Left kidney (tissue), 8 donors: ENCODE measurements at places on chromosomes 11 and 22.

DNA sequence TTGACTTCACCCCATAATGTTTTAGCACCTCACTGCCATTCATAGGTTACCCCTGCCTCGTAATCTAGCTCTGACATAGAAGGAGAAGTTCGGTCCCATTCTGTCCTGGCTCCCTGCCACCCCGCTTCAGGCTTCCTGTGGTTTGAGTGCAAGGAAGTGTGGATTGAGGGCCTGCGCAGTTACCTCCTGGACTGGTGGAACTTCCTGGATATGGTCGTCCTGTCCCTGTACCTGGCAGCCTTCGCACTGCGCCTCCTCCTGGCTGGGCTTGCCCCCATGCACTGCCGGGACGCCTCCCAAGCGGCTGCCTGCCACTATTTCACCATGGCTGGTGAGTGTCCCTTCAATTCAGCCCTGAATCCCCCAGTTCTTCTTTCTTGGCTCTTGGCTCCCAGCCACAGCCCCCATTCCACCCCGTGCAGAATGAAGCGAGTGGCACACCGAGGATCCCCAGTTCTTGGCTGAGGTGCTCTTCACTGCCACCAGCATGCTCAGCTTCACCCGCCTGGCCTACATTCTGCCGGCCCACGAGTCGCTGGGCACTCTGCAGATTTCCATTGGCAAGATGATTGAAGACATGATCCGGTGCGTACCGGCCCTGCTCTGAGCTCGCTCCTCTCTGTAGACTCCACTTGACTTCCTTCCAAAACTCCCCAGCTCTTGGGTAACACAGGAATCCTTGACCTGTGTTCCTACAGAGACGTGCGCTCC is 15.4 kb downstream of the ART5 start:
- DNase-seq: no peak

- DNase-seq: no peak
Measured at GRCh38 chr11:11272254-11272653, 80.8 kb downstream of the CSNK2A3 start.

- no peak for DNase-seq
Measured at GRCh38 chr22:20055144-20055543, 24.9 kb upstream of the DGCR8 start.

DNA sequence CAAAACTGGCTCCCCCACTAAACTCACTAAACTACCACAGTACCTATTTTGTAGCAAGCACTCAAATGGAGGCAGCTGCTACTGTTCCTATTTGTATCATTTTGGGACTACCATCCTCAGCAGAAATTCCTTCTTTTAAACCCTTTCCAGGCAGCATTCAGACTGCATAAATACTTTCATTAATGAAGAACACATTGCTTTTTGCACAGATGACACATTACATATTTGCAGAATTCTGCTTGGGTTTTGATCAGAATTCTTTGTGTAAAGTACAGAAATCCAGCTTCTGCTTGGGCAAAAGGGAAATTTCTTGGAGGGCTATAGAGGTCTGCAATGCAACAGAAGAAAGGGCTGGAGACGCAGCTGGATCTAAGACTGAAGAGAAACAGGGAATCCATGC is 24.2 kb downstream of the RBX1 start:
- no peak for DNase-seq

DNA sequence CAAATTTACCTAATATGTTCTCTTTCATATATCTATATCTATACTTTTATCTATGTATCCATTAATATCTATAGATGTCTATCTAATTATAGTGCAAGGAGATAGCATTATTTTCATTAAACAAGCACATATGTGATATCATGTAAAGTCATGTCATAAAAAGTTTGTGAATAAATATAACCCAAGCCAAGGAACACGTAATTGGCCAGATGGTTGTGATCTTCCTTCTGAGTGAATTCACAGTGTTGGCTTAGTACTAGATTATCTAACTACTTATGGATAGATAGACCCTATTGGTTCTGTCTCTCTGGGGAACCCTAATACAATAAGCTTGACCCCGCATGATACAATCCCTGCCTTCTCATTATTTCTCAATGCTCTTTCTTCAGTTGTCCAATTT is 484.4 kb downstream of the LRRC4C start:
- DNase-seq: no peak

DNA sequence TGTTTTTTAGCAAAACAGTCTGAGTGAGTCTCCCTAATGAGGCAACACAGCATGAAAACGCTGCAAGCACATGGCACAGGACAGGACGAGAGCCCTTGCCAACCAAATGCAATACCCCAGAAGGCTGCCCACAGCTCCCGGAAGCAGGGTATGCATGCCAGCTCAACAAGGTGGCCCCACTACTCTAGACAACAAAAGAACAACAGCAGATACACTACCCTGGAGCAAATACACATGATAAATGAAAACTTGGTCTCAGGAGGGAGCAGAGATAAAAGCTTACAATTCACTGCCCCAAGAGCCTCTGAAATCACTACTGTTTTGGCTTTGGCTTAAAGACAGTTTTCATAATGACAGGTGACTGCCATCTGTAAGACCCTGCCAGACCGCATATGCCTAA is 785.4 kb upstream of the API5 start:
- DNase-seq: no peak

GRCh38 chr11:91926965-91927364 is 297.7 kb upstream of the FAT3 start:
- DNase-seq: no peak

GRCh38 chr11:58938398-58938797 is 890 bp upstream of the GLYATL1 start:
- no peak for DNase-seq

DNA sequence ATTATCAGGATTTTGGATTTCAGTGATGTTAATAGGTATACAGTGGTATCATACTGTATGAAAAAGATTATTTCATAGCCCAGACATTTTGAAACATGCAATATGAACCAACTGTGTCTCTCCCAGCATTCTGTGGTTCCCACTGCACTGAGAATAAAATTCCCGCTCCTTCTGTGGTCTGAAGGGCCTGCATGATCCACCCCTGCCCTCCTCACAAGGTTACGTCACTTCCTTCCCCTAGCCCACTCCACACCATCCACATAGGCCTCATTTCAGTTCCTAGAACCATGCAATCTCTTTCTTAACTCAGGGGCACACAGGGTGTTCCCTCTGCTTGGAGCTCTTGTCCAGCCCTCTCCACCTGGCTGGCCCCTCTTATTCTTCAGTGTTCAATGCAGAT is 103.1 kb downstream of the TSPAN18 start:
- DNase-seq: no peak

GRCh38 chr11:134275534-134276395 is at the start of gene GLB1L3:
Gene GLB1L3, plus strand, starts transcription at chr11:134276379. Its CDS starts 362 bp downstream, at chr11:134276741.
- no peak for DNase-seq

DNA sequence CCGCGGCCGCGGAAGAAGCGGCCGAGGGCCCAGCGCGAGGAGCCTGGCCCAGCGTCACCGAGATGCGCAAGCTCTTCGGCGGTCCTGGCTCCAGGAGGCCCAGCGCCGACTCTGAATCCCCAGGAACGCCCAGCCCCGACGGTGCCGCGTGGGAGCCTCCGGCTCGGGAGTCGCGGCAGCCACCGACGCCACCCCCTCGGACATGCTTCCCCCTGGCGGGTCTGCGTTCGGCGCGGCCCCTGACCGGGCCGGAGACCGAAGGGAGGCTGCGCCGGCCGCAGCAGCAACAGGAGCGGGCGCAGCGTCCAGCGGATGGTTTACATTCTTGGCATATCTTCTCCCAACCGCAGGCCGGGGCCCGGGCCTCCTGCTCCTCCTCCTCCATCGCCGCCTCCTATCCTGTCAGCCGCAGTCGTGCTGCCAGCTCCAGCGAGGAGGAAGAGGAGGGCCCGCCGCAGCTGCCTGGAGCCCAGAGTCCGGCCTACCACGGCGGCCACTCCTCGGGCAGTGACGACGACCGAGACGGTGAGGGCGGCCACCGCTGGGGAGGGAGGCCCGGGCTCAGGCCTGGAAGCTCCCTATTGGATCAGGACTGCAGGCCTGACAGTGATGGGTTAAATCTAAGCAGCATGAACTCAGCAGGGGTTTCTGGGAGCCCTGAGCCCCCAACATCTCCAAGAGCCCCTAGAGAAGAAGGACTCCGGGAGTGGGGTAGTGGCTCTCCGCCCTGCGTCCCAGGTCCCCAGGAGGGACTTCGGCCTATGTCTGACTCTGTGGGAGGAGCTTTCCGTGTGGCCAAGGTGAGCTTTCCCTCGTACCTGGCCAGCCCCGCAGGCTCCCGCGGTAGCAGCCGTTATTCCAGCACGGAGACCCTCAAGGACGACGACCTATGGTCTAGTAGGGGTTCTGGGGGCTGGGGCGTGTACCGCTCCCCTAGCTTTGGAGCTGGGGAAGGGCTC is 1.2 kb downstream of the ARHGEF17 start:
- no peak for DNase-seq
